ENCODE measurements at places on chromosomes 5 and 9. TPM values are rescaled to one million over a fixed set of nuclear protein-coding genes. Genes with fewer than 3 reads are reported as not detected.

- no peak for DNase-seq
- no peaks in the 10 kb centered on the region for H3K27me3 ChIP-seq
- no peaks in the 10 kb centered on the region for H3K4me1 ChIP-seq
These were observed 406.9 kb upstream of the ACTBL2 start for GRCh38 chr5:57889558-57889957.

GRCh38 chr9:134456756-134457305 is 130.6 kb downstream of the RXRA start:
- no peaks in the 10 kb centered on the region for H3K27me3 ChIP-seq
- no peaks in the 10 kb centered on the region for H3K36me3 ChIP-seq
- peak overlapping the region; percentile 73 for H3K4me3 ChIP-seq
- peak overlapping the region; percentile 88 for H3K27ac ChIP-seq
- no peak for DNase-seq

DNA sequence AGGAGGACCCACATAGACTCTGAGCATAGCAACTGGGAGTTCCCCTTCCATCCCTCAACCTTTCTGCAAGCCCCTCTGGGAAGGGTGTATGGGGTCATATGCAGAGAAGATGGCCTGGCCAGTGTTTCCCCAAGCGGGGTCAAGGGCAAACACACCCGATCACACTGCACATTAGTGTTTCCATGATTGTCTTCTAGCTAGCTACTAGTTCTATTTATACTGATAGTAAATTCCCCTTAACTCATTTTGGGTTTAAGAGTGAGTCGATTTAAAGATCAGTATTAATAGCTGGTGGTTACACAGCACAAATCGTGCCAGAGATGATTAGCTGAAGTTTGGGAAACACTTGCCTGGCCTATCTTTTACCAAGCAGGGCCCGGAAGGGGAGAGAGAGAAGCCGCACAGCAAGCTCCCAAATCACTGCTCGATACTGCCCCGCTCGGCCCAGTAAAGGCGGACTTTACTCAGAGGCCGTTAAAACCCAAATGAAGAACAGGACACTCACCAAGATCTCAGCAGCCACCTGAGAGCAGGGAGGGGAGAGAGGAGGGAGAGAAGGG is 29.4 kb upstream of the TNIP1 start:
- peaks cover 90% of the 10 kb centered on the region for H3K36me3 ChIP-seq
- no peaks in the 10 kb centered on the region for H3K27me3 ChIP-seq
- DNase-seq, result no peak
- H3K27ac ChIP-seq, result no peak overlapping the region
- H3K4me3 ChIP-seq, result no peak overlapping the region
- H3K4me1 ChIP-seq, result peaks cover 2% of the 10 kb centered on the region

DNA sequence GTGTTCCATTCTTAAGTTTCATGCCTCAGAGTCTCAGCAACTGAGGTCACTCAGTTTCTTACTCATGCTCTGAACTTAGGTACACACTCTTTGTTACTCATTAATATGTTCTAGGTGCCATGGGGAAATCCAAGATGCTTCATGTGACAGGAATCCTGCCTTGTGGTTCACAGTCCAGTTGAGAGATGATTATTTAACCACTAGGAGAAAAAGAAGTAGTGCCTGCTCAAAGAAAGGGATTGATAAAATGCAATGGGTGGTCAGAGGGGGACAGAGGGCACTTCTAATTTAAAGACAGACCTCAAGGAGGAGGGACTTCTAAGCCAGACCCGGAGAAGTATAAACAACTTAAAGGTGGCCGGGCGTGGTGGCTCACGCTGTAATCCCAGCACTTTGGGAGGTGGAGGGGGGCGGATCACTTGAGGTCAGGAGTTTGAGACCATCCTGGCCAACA is 69.0 kb downstream of the UGCG start:
- no peaks in the 10 kb centered on the region for H3K4me1 ChIP-seq
- H3K27me3 ChIP-seq, result no peaks in the 10 kb centered on the region
- no peaks in the 10 kb centered on the region for H3K36me3 ChIP-seq
- DNase-seq, result no peak
- no peak overlapping the region for H3K27ac ChIP-seq
- no peak overlapping the region for H3K4me3 ChIP-seq

- no peaks in the 10 kb centered on the region for H3K27me3 ChIP-seq
- H3K4me1 ChIP-seq, result no peaks in the 10 kb centered on the region
- H3K27ac ChIP-seq, result no peak overlapping the region
- DNase-seq, result no peak
These were observed 70.7 kb downstream of the RFX3 start for GRCh38 chr9:3455094-3455493.

DNA sequence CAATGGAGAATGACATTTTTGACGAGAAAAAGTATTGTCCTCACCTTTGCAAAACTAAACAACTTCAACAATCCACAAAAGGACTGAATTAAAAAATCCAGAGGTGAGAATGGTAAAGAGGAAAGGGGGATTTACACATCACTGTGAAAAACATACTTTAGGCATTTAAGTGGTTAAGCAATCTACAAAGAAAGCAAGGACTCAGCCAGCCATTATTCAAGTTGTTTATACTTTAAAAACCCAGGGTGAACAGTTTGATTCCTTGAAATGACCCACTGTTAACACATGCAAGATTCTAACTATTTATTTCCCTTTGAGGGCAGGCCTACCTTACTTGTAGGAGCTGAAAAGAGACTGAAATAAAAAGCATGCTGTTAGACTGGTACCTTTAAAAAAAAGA is 29.3 kb downstream of the TUT7 start:
- no peaks in the 10 kb centered on the region for H3K27me3 ChIP-seq
- DNase-seq, result no peak
- no peaks in the 10 kb centered on the region for H3K4me1 ChIP-seq
- no peak overlapping the region for H3K27ac ChIP-seq
- peaks cover 95% of the 10 kb centered on the region for H3K36me3 ChIP-seq

DNA sequence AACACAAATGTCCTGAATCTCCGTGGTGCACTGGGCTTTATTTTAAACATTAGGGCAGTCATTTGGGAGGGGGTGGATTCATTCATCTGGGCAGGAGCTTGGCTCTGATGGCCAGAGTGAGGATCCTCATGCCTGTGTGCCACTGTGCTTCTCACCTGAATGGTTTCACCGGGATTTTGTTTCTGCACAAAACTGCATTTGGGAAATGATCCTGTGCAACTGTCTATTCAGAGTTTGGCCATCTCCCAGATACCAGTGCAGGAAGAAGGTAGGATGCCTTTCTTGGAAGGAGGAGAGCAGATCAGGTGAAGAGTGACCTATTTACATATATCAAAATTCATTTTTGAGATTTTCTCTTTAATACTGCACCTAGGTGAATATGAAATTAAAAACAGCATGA is 514.4 kb upstream of the SEMA6A start:
- no peaks in the 10 kb centered on the region for H3K27me3 ChIP-seq
- H3K4me1 ChIP-seq, result no peaks in the 10 kb centered on the region
- no peak overlapping the region for H3K4me3 ChIP-seq
- DNase-seq, result no peak

GRCh38 chr9:114124666-114125475 is 25.8 kb upstream of the KIF12 start:
- no peak overlapping the region for H3K4me3 ChIP-seq
- H3K4me1 ChIP-seq, result no peaks in the 10 kb centered on the region
- no peaks in the 10 kb centered on the region for H3K36me3 ChIP-seq
- no peaks in the 10 kb centered on the region for H3K27me3 ChIP-seq
- no peak for DNase-seq

- H3K36me3 ChIP-seq, result no peaks in the 10 kb centered on the region
- H3K27me3 ChIP-seq, result no peaks in the 10 kb centered on the region
- H3K4me1 ChIP-seq, result no peaks in the 10 kb centered on the region
- DNase-seq, result no peak
- H3K27ac ChIP-seq, result no peak overlapping the region
These were observed 494.9 kb downstream of the PSAT1 start for GRCh38 chr9:78791779-78792178.

DNA sequence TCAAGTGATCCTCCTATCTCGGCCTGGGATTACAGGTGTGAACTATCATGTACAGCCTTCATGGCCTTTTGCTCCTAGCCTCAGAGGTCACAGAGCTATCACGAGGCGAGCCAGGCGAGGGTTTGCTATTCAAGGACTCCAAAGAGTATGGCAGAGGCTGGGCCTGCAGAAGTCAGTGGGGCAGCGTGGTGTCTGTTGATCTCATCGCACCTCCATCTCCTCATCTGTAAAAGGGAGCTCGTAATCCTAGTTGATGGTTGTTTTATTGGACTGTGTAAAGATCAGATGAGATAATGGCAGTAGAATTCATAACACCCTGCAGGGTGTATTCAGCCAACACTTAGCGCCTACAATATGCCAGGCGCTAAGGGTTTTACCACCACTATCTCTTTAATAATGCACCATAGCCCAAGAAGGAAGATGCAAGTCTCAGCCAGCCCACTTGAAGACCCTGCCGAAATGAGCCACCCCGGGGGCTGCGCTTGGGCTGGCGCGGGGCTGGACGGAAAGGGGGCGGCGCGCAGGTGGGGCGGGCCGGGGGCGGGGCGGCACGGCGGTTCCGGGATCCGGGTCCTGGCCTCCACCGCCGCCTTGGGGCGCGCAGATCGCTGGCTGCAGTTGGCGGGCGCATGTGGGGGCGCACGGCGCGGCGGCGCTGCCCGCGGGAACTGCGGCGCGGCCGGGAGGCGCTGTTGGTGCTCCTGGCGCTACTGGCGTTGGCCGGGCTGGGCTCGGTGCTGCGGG is at the start of gene GALNT12:
Gene GALNT12 (plus strand): TSS at position 601 of the 744 bp plus-strand sequence. CDS start 29 bp downstream, at position 630.
- H3K4me1 ChIP-seq, result peaks cover 9% of the 10 kb centered on the region
- no peak within 1 kb of the TSS for H3K27ac ChIP-seq
- DNase-seq, result peak; percentile 43
- H3K4me3 ChIP-seq, result peak within 1 kb of the TSS; percentile 58

GRCh38 chr5:57303985-57304384 is 130.1 kb downstream of the GPBP1 start:
- H3K36me3 ChIP-seq, result no peaks in the 10 kb centered on the region
- no peak overlapping the region for H3K27ac ChIP-seq
- no peak overlapping the region for H3K4me3 ChIP-seq
- DNase-seq, result no peak
- peaks cover 3% of the 10 kb centered on the region for H3K4me1 ChIP-seq

GRCh38 chr5:66516550-66516949 is 79.6 kb upstream of the MAST4 start:
- no peak for DNase-seq
- H3K27ac ChIP-seq, result no peak overlapping the region
- H3K36me3 ChIP-seq, result no peaks in the 10 kb centered on the region

- no peak overlapping the region for H3K27ac ChIP-seq
- H3K4me3 ChIP-seq, result no peak overlapping the region
- H3K4me1 ChIP-seq, result peaks cover 5% of the 10 kb centered on the region
- no peaks in the 10 kb centered on the region for H3K27me3 ChIP-seq
These were observed 4.5 kb upstream of the MAP3K1 start for GRCh38 chr5:56810826-56811225.

DNA sequence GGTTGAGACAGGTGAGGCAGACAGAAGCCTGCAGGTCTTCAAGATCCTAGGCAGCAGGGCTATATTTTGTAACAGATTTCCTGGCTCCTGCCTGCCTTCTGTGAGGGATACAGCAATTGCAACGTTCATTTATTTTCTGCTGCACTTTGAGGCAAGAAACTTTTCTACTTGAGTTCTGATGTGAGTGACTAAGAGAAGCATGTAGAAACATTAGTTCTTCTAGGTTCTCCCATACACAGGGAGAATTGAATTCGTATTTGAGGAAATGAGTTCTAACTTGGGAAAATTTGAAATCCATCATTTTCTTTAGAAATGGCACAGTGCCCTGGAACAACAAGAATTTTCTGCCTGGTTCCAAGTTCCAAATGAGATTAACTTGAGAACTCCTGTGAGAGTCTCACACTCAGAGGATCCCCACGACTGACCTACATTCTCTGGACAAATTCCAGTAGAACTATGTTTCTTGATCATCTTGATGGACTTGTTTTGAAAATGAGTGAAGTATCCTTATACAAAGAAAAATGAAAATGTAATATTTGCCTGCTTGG is 15.0 kb downstream of the MAMDC2 start:
- no peak overlapping the region for H3K4me3 ChIP-seq
- no peaks in the 10 kb centered on the region for H3K27me3 ChIP-seq
- DNase-seq, result no peak
- H3K27ac ChIP-seq, result no peak overlapping the region
- H3K36me3 ChIP-seq, result no peaks in the 10 kb centered on the region

GRCh38 chr5:170263906-170264305 is 31.1 kb downstream of the C5orf58 start:
- H3K36me3 ChIP-seq, result peaks cover 94% of the 10 kb centered on the region
- no peak overlapping the region for H3K4me3 ChIP-seq
- no peak for DNase-seq
- no peaks in the 10 kb centered on the region for H3K27me3 ChIP-seq

DNA sequence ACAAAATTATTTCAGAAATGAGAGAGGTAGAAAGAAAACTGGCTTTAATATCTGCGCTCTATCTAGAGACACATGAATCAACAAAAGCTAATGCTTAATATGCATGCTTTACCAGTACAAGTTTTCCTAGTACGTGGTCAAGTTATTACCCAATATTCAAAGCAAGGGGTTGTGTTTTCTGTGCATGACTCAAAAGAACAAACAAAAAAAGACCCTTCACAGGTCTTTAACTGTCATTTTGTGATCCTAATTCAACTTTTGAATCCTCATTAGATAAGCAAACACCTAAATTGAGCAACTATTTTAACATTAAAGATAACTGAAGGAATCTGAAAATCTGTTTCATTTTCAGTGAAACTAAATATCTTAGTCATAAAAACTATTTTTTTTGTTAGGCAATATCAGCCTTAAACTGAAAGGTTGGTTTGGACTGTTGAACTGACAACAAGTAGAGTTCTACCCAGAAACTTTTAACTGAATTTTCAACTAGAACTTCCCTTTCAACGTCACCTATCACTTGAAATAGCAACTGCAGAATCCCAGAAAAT is 12.5 kb downstream of the ST8SIA4 start:
- no peaks in the 10 kb centered on the region for H3K27me3 ChIP-seq
- no peak for DNase-seq
- H3K4me3 ChIP-seq, result peak overlapping the region; percentile 75
- H3K36me3 ChIP-seq, result peaks cover 22% of the 10 kb centered on the region
- peak overlapping the region; percentile 84 for H3K27ac ChIP-seq

- H3K27ac ChIP-seq, result no peak overlapping the region
- H3K4me3 ChIP-seq, result no peak overlapping the region
- no peaks in the 10 kb centered on the region for H3K36me3 ChIP-seq
- H3K27me3 ChIP-seq, result no peaks in the 10 kb centered on the region
- no peak for DNase-seq
These were observed 89.2 kb upstream of the PRLR start for GRCh38 chr5:35319333-35320002.

DNA sequence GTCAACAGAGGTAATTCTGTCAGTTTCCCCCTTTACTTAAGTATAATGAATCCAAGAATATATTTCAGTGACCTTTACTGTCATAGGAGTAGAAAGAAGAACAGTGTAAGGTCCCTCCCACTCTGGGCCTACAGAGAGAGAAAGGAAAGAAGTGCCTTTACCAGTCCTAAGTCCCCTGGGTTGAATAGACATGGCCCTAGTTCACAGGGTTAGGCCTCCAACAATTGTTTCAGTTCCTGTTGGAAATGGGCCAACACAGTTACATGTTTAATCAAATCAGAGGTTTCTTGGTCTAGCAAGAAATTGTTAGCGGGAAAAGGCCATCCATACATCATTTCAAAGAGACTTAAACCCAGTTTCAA is 605.6 kb downstream of the MTRR start:
- DNase-seq, result no peak
- H3K4me3 ChIP-seq, result no peak overlapping the region
- H3K27ac ChIP-seq, result no peak overlapping the region
- H3K4me1 ChIP-seq, result no peaks in the 10 kb centered on the region
- H3K27me3 ChIP-seq, result no peaks in the 10 kb centered on the region

CHSY3 gene
- not detected for polyA plus RNA-seq

FYB1 gene
- polyA plus RNA-seq, result 197 TPM

ZMYND19 gene
- 5.8 TPM for polyA plus RNA-seq

CRHBP gene
- not detected for polyA plus RNA-seq

LHX3 gene
- not detected for polyA plus RNA-seq

SLC36A2 gene
- not detected for polyA plus RNA-seq

HRCT1 gene
- polyA plus RNA-seq, result not detected

BARHL1 gene
- not detected for polyA plus RNA-seq

FAM81B gene
- polyA plus RNA-seq, result not detected
